Ecto neural progenitor cell (in vitro differentiated cells): ENCODE measurements at places on chromosomes 11 and 22.

DNA sequence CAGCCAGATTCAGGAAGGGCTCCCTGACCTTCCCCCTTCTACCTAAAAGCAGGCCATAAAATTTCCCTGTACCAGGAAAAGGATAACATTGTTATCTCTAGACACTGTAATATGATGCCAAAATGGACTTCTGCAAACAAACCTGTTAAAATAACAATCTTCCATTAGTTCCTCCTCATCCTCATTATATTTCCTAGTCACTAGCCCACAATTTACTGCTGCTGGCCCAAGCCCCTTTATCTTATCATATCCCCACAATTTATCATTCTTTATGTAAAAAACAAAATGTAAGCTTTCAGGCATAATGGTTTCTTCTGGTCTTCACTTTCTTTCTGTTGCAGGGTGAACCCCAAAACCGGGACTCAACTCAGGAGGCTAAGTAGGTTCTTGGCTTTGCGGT is 1132.1 kb upstream of the CNTN5 start:
- DNase-seq = no peak

DNA sequence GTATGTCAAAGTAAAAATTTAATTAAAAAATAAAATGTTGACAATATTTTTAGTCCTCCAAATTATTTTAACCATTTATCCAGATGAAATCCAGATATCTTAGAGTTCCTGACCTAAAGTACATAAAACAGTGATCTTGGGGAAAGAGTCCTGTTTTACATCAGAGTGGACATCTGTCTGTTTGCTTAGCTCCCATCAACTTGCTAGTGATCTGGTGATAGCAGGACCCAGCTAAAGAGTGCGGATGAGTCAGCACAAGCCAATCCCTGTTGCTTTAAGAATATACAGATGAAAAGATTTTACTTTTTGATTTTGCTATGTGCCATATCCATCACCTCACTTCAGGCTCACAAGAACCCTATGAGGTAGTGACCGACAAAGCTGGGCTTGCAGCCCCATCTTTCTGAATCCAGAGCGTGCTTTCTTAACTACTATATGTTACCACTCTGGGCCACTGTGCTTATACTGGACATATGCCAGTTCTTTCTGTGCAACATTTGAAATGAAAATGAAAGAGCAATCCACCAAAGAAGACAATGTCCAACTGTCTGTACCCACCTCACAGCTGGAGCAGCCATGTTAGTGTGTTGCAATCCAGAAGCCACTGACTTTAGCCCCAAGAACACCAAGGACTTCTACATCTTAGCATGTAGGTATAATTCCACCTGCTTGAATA is 167.6 kb upstream of the SESN3 start:
- no peak for DNase-seq

GRCh38 chr11:129598378-129598777 is 217.3 kb upstream of the TMEM45B start:
- DNase-seq = no peak

GRCh38 chr11:118921929-118922744 is 3.6 kb downstream of the BCL9L start:
- DNase-seq = peak; percentile 80

DNA sequence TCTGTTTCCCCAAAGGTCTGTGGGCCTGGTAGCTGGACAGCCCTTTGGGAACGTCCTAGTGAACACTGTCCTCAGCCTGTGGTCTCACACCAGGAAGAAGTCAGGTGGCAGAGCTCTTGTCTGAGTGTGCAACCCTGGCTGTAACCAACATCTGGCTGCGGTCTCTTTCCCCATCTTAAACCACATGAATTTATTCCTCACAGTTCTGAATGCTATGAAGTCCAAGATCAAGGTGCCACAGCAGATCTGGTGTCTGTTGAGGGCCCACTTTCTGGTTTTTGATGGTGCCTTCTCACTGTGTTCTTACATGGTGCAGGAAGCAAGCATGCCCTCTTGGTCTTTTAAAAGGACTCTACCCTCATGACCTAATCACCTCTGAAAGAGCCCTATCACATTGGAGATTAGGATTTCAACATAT is 2.7 kb downstream of the UPB1 start:
- no peak for DNase-seq

DNA sequence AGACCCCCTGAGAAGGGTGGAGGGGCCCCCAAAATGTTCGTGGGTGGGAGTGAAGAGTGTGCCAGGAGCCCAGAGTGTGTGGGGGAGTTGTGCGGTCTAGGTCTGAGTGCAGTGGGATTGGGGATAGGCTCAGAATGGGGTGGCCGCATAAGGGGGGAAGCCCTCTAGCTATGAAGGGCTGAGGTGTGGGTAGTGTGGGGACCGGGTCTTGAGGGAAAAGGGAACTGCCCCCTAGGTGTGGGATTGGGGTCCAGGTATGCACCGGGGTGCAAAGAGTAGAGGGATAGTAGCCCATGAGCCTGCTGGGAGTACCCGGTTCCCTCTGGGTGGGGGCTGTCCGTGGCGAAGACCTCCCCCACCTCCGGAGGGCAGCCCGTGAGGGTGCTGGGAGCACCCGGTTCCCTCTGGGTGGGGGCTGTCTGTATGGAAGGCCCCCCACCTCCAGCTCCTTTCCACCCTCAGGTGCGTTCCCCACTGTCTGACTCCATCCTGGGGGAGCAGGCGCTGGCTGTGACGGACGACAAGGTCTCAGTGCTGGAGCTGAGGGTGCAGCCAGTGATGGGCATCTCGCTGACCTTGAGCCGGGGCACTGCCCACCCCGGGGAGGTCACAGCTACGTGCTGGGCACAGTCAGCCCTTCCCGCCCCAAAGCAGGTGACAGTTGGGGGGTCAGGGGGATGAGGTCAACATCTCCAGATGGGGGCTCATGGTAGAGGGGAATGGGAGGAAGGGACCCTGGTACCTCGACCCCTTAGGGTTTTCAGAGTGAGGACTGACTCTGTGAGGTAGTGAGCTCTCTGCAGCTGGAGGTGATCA is 10.7 kb downstream of the TMEM132A start:
- DNase-seq = no peak

DNA sequence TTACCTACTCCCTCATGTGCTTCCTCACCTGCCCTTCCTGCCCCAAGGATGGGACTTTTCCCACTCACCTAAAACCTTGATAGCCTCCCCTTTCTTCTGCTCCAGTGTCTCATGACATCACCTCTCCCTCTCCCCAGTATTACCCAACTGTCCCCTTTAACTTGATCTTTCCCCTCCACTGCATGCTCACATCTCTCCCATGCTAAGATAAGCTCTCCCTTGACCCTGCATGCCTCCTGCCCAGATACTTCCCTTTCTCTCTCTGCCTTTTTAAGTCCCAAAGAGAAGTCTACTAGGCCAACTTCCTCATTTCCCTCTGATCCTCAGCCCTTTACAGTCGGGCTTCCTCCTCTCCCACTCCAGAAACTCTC is 14.8 kb downstream of the CD3E start:
- no peak for DNase-seq

DNA sequence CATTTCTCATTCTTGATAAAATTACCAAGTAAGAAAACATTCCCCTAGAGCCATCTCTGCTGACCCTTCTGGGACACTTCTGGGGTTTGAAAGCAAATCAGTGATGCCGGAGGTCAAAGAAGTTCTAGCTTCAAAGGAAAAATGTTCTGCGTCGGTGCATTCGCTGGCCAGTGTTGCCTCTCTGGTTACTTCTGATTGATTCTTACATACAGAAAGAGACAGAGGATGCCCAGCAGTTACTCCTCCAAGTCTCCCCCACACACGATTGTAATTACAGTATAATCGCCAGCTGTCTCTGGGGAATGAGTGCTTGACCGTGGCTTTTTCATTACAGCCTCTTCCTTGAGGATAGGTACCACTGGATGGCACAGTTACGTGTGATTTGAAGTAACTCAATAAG is 150.9 kb downstream of the SNX19 start:
- DNase-seq = no peak

DNA sequence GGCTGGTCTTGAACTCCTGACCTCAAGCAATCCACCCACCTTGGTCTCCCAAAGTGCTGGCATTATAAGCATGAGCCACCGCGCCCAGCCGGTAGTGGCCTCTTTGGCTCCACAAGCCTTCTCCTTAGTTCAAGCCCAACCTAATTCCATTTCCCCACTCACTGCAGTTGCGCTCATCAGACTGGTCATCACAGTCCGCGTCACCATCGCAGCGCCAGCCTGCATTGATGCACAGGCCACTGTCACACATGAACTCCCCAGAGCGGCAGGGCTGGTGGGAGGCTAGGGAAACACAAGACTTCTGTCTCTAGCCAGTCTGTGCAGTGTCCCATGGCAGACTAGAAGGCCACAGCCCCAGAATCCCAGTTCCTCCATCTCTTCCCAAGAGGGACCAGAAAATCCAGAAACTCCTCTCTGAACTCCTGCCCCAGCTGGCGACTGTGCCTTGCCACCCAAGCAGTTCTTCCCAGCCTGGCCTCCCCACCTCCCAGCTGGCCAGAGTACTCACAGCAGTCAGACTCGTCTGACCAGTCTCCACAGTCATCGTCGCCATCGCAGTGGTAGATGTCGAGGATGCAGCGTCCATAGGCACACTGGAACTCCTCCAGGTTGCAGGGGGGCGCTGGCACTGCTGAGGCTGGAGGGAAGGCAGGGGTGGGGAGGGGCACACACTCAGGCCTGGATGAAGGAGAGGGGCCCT is 19.8 kb downstream of the LRP4 start:
- no peak for DNase-seq

DNA sequence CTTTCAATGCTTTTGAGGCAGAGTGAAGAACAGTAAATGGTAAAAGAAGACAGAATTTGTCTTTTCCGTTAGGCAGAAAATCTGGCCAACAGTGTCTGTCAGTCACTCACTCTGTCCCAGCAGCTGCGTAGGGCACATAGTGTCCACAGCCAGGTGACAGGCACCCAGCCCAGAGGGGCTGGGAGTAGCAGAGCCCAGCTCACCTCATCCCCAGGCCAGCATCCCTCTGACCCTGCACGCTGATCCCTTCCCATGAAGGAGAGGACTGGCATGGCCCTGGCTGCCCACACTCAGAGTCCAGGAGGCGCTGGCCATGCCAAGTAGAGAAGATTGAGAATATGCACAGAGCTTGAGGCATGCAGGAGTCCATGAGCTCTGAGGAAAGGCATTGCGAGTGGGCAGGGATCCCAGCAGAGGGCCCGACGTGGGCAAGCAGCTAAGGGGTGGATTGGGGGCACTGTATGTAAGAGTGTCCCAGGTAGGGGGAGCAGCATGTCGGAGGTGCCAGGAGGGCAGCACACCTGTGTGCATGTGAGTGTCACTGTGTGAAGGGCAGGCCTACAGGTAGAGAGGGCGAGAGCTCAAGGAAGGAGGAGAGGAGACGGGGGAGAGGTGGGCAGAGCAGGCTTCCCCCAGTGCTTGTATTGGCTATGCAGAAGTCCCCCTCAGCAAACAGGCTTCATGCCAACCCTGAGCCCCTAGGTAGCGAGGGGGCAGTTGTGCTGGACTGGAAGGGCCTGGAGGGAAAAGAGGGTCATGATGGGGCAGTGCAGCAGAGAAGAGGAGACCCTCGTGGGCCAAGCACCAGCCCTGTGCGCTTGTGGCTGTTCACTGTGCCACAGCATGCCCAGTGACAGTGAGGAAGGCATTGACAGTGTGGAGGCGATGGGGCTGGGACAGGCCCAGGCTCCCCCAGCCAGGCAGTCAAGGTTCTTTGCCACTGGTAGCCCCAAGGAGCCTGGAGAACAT is 133.8 kb downstream of the OSBP2 start:
- no peak for DNase-seq

DNA sequence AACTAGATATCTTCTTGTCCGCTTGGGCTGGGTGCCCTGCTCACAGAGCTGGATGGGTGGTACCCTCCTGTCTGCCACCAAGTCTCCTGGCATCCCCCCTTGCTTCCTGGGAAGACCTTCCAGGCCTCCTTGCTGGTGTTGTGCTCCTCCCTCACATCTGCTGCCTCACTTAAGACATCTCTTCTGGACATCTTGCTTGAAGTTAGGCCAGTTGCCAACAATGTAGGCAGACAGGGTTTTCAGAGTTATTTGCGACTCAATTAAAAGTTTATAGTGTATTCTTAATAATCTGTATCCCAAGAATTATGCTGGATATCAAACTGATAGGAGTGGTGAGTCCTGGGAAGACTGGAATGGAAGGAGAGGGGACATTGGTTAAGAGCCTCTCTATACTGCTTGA is 64.0 kb upstream of the TNRC6B start:
- no peak for DNase-seq

DNA sequence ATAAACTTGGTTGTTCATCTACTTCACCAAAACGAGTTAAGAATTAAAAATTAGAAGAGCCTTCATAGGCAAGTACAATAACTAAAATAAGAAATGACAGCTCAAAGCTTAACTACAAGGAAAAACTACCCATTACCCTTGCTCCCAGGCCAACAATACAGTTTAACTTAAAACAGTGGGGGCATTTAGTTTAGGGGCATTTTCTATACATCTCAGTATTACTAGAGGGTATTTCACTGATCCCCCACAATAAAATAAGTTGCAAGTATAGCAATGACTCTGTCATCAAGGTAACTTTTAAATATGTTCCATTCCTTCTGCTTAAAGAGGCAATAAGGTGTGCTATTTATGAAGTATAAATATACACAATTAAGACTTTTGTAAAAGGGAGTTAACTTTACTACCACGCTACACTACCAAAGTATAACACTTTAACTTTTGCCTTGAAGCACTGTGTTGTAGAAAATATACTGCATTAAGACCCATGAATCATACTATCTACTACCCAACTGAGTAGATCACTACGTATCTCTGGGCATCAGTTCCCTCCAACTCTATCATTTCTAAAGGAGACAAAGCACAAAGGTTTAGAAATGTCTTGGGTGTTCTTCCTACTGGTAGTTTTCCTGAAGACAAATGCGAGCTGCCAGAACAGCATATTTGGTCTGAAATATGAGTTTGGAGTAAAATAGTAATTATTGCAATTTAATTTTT is 29.8 kb downstream of the CHORDC1 start:
- DNase-seq = no peak

DNA sequence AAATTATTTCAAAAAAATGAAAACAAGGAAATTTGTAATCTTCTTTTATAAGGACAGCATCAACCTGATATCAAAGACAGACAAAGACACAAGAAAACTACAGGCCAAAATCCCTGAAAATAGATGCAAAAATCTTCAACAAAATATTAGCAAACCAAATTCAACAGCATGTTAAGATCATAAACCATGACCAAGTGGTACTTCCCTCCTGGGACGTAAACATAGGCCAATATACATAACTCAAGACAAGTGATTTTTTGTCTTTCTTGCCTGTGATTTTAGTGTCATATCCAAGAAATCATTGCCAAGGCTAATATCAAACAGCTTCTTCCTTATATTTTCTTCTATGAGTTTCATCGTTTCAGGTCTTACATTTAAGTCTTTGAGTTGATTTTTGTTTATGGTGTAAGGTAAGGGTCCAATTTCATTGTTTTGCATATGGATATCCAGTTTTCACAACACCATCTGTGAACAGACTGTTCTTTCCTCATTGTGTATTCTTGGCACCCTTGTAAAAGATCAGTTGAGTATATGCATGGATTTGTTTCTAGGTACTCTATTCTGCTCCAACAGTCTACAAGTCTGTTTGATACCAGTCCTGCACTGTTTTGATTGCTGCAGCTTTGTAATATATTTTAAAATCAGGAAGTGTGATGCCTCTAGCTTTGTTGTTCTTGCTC is 50.0 kb downstream of the SBF2 start:
- no peak for DNase-seq

GRCh38 chr11:75938543-75938942 is 123.5 kb downstream of the UVRAG start:
- DNase-seq = no peak
